Pancreas (tissue), 10 donors: ENCODE measurements at places on chromosomes 2 and 18. TPM values are rescaled to one million over a fixed set of nuclear protein-coding genes. Genes with fewer than 3 reads are reported as not detected.
A peak's percentile ranks its signal among the peaks of the same experiment; 100 is the strongest.

Gene NFATC1
- 5.0 TPM for total RNA-seq

DNA sequence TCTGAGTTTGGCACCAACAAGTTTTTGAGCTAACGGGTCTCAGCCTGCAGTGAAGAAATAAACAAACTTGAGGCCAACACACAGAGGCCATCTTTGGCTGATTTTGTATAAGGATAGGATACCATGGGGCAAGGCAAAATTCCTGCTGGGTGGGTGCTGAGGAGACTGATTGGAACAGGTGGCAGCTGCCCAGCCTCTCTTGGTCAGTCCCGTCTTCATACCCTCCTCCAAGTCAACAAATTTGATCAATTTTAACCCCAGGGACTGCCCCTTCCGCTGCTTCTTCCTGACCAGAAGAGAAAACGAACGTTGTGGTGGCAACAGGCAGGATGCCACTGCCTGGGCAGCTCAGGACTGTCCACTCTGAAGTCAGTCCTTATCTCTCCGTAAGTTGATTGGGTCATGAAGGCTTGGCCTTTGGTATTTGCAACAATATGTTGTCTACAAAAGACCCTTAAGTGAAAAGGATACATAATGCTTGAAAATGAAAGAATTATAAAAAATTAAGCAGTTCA, 139.3 kb downstream of the SPP2 start:
- H3K27ac ChIP-seq, result no peak overlapping the region
- no peak overlapping the region for H3K4me3 ChIP-seq
- peaks cover 7% of the 10 kb centered on the region for H3K4me1 ChIP-seq
- H3K36me3 ChIP-seq, result no peaks in the 10 kb centered on the region

DNA sequence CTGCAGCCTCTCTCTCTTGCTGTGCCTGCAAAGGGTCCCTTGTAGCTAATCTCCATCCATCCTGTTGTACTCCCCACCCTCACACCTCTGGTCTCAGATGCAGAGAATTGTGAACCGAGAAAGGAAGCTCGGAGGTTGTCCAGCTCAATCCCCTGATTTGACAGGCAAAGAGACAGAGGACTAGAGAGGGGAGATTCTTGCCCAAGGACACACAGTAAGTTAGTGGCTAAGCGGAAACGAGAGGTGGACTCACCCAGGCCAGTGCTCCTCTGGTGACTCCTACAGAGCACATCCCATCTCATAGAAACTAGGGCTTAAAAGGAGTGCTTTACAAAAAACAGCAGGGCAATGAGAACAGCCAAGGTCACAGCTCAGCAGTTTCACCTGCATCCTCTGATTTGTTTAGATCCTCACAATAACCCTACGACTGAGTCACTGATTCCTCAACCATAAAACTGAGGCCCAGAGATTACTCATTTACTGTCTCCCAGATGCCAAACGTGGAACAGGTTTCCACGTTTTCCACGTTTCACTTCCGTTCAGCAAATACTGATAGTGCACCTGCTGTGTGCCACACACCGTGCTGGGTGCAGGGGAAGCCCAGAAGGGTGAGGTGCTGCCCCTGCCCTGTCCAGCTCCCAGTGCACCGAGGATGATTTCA, 22.1 kb downstream of the EHD3 start:
- H3K4me3 ChIP-seq, result no peak overlapping the region
- H3K36me3 ChIP-seq, result no peaks in the 10 kb centered on the region
- no peaks in the 10 kb centered on the region for H3K4me1 ChIP-seq
- no peaks in the 10 kb centered on the region for H3K27me3 ChIP-seq

DNA sequence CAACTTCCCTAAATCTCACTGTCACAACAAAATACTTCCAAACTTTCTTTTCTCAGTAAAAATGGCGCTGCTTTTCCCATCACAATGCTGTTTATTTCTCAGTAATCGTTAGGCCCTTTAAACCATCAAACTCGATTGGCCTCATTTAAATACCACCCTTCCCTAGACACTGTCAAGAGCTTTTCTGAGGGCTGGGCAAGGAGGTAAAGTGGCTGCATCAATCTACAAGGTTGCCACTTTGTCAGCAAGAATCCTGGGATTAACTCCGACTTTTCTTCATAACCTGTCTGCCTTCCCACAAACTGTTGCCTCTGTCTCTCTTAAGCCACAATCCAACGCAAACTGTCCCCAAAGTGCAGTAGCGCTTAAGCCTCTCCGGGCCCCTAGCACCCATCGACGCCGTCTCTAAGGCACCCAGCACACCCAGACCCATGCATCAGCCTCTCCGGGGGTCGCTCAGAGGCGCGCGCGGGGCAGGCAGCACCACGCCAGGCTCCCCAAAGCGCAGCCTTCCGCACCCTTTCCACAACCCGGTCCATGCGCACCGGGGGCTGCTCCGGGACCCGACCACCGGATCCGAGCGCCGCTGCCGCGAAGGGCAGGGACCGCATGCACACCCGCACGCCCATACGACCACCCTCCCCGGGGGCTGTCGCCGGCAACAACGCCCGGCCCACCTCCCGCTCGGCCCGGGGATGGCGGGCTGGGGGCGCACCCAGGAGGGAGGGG, 683 bp downstream of the MBOAT2 start:
- no peak for DNase-seq
- H3K4me1 ChIP-seq, result peaks cover 6% of the 10 kb centered on the region
- no peak overlapping the region for H3K27ac ChIP-seq
- no peaks in the 10 kb centered on the region for H3K36me3 ChIP-seq
- H3K4me3 ChIP-seq, result peak overlapping the region; percentile 53

- no peaks in the 10 kb centered on the region for H3K36me3 ChIP-seq
- no peaks in the 10 kb centered on the region for H3K4me1 ChIP-seq
- H3K27me3 ChIP-seq, result no peaks in the 10 kb centered on the region
- H3K4me3 ChIP-seq, result no peak overlapping the region
- no peak overlapping the region for H3K27ac ChIP-seq
- DNase-seq, result no peak
These were observed 185.0 kb upstream of the PID1 start for GRCh38 chr2:229456091-229456490.

- H3K4me3 ChIP-seq, result no peak overlapping the region
- H3K27me3 ChIP-seq, result no peaks in the 10 kb centered on the region
- H3K4me1 ChIP-seq, result no peaks in the 10 kb centered on the region
These were observed 4.1 kb downstream of the SCYGR1 start for GRCh38 chr2:227383686-227384085.

Gene UBE2E3
- 31.6 TPM for total RNA-seq

Gene SKOR2
- total RNA-seq, result not detected

Gene POTEJ
- total RNA-seq, result not detected

DNA sequence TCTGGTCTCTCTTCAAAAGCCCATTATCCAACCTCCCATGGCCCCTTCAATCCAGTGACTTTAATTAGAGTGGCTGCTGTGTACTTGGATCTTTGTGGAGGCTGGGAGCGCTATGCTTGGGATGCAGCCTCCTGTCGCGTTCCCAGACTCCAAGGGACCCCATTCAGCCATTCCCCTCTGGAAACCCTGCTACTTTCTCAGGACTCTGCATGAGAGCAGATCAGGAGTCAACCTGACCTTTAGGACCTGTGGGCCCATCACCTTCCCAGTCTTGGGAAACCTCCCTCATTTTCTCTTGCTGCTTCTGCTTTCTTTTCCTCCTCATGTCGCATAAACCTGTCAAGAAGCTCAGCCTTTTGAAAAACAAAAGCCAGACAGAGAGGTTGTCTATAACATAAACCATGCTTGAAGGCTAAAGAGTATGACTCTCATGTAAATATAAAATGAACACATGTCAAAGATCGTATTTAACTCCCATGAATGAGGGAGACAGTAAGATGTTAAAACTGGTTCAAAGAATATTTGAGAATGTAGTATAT, 143.1 kb upstream of the PELI1 start:
- H3K27me3 ChIP-seq, result no peaks in the 10 kb centered on the region
- H3K27ac ChIP-seq, result no peak overlapping the region
- no peak overlapping the region for H3K4me3 ChIP-seq
- no peaks in the 10 kb centered on the region for H3K4me1 ChIP-seq

DNA sequence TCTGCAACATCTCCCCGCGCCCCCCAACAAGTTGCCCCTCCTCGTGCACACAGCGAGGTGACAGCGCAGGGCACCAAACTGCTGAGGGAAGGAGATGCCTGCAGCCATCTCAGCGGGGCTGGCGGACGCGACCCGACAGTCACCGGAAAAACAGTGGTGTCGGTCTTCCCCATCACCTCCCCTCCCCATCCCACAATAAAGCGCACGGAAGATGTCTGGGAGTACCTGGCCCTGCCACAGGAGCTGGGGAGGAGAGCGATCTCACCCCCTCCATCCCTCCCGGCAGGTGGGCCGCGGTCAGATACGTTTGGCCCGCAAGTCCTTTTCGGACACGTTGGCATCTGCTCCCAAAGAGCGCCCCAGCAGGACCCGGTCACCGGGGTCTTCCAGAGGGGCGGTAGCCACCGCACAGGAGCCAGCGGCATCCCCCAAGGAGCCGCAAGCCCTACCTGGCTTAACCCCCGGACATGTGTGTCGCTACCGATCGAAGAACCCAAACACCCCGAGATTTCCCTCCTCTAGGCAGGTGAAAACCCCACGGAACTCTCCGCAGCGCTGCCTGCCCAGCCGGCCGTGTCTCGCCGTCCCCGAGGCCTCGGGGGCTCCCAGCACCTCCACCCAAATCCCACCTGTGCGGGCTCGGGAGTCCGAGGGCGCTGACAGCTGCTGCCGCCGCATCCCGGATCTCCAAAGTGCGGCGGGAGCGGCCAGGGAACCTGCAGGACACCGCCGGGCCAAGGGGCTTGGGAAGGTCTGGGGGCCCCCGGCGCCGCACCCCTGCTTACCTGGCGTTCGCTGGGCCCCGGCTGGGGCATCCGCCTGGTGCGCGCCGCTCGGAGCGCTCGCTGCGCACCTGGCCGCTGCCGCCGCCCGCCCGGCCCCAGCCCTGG, 657 bp downstream of the ATP8B1 start:
- H3K4me3 ChIP-seq, result peak overlapping the region; percentile 83
- peak overlapping the region; percentile 95 for H3K27ac ChIP-seq
- DNase-seq, result peak; percentile 27
- H3K36me3 ChIP-seq, result no peaks in the 10 kb centered on the region

DNA sequence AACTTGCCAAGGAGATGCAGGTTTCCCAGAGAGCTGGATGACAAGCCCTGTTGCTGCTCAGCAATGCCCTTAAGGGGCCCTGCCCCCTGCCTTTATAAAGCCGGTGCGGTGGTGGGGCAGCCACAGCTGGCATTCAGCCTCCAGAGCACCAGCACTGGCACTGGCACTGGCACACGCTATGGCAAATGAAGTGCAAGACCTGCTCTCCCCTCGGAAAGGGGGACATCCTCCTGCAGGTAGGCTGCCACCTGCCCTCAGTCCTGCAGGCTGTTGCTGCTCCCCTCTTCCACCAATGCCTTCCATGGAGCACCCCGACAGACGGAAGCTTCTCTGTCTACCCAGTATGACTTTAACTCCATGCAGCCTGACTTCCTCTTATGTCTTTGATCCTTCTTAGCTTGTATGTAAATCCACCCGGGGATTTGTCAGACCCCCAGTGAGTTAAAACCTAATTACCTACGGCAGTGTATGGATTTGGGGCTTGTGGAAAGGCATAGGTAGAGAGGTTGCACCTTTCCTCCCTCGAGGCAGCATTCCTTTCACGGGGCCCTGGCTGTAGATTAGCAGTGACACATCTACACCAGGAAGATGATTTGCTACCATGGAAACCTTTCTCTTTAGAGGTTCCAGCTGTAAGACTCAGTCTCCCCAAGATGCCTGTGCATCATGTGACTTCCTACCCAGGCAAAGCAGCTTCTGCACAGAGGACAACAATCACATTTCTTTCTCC, at the start of gene DAPL1:
Gene DAPL1 (plus strand): TSS at position 123 of the 730 bp plus-strand sequence. CDS start 56 bp downstream, at position 179.
- peak within 1 kb of the TSS; percentile 28 for H3K4me3 ChIP-seq
- peak; percentile 63 for DNase-seq
- no peaks in the 10 kb centered on the region for H3K36me3 ChIP-seq

- DNase-seq, result no peak
- no peaks in the 10 kb centered on the region for H3K27me3 ChIP-seq
- no peak overlapping the region for H3K4me3 ChIP-seq
These were observed 193.1 kb upstream of the CXCR4 start for GRCh38 chr2:136310797-136311603.

GRCh38 chr2:201432621-201433393, 18.5 kb downstream of the TRAK2 start:
- H3K4me1 ChIP-seq, result peaks cover 12% of the 10 kb centered on the region
- no peaks in the 10 kb centered on the region for H3K27me3 ChIP-seq
- DNase-seq, result no peak
- H3K4me3 ChIP-seq, result no peak overlapping the region
- H3K27ac ChIP-seq, result no peak overlapping the region

GRCh38 chr2:128722489-128722888, 403.8 kb upstream of the HS6ST1 start:
- H3K27me3 ChIP-seq, result no peaks in the 10 kb centered on the region
- no peak overlapping the region for H3K4me3 ChIP-seq
- DNase-seq, result no peak
- no peaks in the 10 kb centered on the region for H3K36me3 ChIP-seq

DNA sequence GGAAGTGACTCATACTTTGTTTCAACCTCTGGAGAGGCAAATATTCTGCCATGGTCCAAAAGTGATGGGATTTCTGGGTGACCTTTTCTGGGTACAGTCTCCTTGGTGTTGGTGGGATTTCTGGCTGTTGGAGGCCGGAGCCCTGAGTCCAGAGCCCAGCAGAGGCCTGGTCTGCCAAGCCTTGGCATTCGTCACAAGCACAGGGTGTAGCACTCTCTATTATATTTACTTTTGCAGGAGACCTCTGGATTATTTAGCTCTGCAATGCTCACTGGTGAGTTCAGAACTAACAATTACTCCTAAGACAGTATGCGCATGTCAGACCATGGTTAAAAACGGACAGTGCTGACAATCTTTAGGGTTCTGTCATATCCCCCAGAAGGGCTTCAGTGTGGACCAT, 201.6 kb upstream of the TWIST2 start:
- H3K27ac ChIP-seq, result no peak overlapping the region
- H3K4me3 ChIP-seq, result no peak overlapping the region
- no peaks in the 10 kb centered on the region for H3K4me1 ChIP-seq

Gene TGOLN2
- 58.0 TPM for total RNA-seq

Gene ATP5MC3
- total RNA-seq, result 36.8 TPM

GRCh38 chr2:192773044-192773443, 578.3 kb upstream of the TMEFF2 start:
- no peak overlapping the region for H3K4me3 ChIP-seq
- no peaks in the 10 kb centered on the region for H3K36me3 ChIP-seq
- H3K27ac ChIP-seq, result no peak overlapping the region
- H3K4me1 ChIP-seq, result no peaks in the 10 kb centered on the region
- H3K27me3 ChIP-seq, result no peaks in the 10 kb centered on the region

GRCh38 chr2:98775146-98775986, 44.4 kb upstream of the MGAT4A start:
- H3K4me1 ChIP-seq, result no peaks in the 10 kb centered on the region
- no peaks in the 10 kb centered on the region for H3K27me3 ChIP-seq
- peak; percentile 41 for DNase-seq

- H3K4me1 ChIP-seq, result no peaks in the 10 kb centered on the region
- no peaks in the 10 kb centered on the region for H3K27me3 ChIP-seq
- H3K27ac ChIP-seq, result no peak overlapping the region
These were observed 6.2 kb downstream of the FKBP1B start for GRCh38 chr2:24055750-24056149.

Gene KCNK3
- 34.1 TPM for total RNA-seq

DNA sequence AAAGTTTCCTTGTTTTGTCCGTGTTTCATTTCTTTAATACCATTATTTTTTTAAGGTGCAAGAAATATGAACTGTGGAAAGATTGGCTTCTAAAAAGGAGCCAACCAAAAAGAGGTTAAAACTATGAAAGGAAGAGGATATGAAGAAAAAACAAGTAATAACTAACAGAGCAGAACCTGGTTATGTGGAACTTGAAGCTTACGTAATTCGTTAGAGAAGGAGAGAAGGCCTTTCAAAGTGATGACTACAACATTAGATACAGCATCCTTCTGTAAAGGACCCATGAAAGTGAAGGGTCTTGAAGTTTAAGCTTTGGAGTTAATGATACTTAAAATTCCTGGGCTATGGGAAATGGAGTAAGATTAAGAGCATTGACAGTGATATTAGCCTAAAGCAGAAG, 84.5 kb downstream of the ANKRD12 start:
- no peak overlapping the region for H3K27ac ChIP-seq
- H3K27me3 ChIP-seq, result no peaks in the 10 kb centered on the region
- H3K36me3 ChIP-seq, result peaks cover 5% of the 10 kb centered on the region
- no peak overlapping the region for H3K4me3 ChIP-seq
- H3K4me1 ChIP-seq, result no peaks in the 10 kb centered on the region
